ENCODE measurements at places on chromosomes 16 and 17.

GRCh38 chr16:2954656-2955381 is 9.3 kb upstream of the KREMEN2 start:
- no peak for DNase-seq

GRCh38 chr17:38333635-38334295 is 10.0 kb downstream of the GPR179 start:
- DNase-seq, result peak; percentile 42

DNA sequence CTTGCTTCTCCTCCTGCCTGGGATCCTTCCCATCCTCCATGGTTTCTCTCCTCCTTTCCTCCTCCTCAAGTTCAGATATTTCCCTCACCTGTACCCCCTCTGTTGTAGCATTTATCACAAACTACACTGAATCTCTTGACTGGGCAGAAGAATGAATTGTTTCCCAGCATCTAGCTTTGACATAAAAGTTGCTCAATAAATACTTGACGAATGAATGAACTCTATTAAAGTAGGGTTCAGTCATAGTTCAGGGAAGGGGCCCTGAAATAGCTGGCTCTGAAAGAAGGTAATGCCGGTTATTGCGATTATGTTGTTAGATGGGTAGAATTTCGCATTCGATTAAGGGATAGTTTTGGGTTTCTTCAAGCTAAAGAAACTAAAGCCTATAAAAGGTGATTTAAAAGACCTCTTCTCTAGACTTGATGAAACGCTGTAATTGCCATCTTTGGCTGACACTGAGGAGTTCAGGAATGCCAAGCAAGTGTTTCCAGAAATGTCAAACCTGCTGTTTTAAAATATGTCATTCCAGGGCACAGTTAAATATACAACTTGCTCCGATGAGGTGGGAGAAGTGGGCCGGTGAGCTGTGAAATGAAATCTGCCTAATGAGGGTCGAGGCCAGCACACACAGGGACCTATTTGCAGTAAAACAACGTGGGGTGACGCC is 1.0 kb upstream of the CPD start:
- DNase-seq, result no peak

- DNase-seq, result no peak
Observed at GRCh38 chr17:27239584-27239983, 54.3 kb upstream of the WSB1 start.

GRCh38 chr16:68995011-68995504 is 110.4 kb upstream of the HAS3 start:
- DNase-seq, result no peak

DNA sequence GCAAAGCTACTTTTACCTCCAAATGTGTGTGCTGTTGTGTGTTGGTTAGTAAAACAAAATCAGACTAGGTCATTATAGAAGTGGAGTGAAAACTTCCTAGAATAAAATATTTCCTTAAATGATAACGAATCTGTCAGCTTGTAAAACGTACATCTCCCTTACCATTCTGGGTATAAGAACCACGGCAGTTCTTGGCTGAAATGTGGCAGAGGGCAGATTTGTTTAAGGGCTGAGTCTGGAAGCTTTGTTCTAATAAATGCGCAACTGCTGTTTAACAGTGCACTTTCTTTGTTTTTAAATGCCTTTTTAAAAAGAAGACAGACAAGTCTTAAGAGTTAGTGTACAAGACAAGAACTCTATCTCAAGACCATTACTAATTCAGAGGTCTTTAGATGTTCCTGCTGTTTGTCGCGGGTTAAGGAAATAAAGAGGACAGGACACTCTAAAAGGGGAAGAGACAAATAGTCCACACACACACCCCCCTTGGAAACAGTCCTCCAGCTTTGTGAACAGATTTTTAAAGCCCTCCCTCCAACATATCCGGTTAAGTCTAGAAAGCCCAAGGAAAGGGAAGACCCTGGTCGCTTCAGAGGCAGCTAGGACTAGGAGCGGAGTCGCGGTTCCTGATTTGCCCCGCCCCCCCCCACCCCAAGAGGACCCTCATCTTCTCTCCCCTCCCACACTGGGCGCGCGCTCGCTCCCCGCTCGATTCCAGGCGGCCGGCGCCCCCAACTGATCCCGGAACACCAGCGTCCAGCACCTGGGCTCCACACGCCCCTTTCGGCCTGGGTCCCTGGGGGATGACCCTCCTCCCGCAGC is 658 bp downstream of the SYNRG start:
- peak; percentile 22 for DNase-seq

DNA sequence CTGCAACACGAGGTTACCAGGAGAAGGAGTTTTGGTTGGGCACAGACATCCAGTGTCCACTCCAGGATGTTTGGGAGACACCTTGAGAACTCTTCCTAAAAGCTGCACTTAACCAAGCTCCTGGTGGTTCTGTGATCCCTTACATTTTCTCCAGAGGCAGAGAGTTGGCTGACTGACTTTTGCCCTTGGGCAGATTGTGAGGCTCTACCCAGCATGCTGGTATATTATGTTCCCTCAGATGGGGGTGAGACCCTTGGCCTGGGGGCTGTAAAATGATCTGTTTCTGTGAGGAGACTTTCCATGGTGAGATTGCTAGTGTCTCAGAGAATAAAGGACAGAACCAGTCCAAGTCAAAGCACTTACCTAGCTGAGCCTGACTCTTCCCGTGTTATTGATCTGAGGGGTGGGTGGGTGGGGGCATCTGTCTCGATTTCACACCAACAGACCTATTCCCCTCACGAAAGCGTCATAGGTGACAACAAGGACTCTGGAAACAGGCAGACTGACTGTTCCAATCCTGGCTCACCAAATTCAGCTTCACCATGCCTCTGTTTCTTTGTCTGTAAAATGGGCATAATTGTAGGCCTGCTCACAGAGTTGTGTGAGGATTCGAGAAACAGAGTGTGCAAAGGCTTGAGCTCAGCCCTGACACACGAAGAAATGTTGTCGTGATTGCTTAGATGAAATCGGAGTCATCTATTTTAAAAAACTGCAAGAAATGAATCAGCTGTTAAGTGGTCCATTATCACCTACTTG is 12.2 kb downstream of the USB1 start:
- DNase-seq, result no peak

GRCh38 chr17:35731917-35732805 is 722 bp downstream of the RASL10B start:
- no peak for DNase-seq

GRCh38 chr16:24164416-24164815 is 91.7 kb upstream of the CACNG3 start:
- no peak for DNase-seq

DNA sequence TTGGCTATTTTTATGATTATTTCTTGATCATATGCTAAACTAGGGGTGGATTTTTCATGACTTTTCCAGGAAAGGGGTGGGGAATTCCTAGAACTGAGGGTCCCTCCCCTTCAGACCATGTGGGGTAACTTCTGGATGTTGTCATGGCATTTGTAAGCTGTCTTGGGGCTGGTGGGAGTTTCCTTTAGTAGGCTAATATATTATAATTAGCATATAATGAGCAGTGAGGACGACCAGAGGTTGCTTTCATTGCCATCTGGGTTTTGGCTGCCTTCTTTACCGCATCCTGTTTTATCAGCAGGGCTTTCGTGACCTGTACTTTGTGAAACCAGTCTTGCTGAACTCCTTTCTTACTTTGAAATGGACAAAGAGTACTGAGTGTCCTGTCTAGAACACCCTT is 40.4 kb upstream of the ABCA5 start:
- DNase-seq, result no peak

DNA sequence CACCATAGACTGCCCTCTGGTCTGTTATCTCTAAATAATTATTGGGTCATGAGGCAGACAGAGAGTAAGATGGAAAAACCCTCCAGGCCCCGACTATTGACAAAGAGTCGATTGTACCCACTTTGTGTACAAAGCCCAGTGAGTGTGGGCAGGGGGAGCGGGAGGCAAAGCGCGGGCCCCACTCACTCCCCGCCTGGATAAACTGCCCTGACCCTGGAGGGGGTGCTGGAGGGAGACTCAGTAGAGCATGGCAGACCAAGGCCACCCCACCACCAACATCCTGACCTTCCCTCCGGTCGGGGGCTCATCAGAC is 11.2 kb upstream of the CPSF4L start:
- no peak for DNase-seq

- no peak for DNase-seq
Observed at GRCh38 chr16:21314339-21314738, 36.2 kb upstream of the CRYM start.

DNA sequence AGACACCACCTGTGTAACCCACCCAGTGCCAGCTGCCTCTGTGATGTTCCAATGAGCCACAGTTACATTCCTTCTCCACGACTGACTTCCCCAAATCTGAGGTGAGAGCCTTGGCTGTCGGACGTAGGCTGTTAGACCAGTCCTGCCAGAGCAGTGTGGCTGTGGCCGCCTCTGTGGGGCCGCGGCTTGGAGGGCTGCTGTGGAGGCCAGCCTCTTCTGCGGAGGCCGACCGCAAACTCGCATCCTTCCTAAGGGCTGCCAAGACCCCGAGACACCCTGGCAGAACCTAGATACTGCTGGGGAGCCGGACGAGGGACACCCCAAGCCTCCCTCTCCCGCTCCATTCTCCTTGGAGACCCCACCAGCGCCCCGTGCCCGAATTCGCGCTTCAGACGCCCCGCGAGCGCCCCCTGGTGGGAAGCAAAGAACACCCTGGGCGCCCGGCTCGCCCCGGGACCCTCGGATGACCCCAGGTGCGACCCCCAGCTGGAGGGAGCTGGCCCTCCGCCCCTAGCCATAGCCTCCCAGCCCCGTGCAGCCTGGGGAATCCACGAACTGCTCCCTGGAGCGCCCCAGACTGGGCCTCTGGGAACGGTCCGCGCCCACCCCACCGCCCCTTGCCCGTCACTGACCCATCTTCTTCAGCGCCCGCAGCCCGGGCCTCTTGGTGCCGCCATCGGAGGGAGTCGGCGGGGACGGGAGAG is 547 bp downstream of the PLCD3 start:
- peak; percentile 46 for DNase-seq

DNA sequence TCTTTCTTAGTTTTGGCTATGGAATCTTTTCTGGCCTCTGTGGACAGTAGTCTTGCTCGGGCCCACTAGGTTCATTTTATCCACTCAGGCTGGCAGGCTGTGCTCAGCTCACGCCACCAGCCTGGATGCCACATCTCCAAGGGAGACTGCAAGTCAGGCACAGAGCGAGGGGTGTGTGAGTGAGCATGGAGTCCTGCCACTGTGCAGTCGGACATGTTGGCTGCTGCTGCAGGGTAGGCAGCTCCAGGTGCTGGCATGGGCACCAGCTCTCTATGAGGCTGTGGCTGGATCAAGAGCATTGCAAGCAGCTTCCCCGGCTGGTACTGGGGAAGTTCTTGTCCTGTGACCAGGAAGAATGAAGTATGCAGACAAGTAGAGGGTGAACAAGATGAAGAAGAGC is 158.9 kb downstream of the PCTP start:
- no peak for DNase-seq

Measured in activated naive CD4-positive, alpha-beta T cell treated with Interleukin-2 at 50 U/mL for 16 hours (primary cell).